Activated T-helper 17 cell treated with anti-CD3 and anti-CD28 coated beads, Interleukin-2, amount 50 U/mL, for 72 hours (primary cell): ENCODE measurements at places on chromosomes 11 and 22.

DNA sequence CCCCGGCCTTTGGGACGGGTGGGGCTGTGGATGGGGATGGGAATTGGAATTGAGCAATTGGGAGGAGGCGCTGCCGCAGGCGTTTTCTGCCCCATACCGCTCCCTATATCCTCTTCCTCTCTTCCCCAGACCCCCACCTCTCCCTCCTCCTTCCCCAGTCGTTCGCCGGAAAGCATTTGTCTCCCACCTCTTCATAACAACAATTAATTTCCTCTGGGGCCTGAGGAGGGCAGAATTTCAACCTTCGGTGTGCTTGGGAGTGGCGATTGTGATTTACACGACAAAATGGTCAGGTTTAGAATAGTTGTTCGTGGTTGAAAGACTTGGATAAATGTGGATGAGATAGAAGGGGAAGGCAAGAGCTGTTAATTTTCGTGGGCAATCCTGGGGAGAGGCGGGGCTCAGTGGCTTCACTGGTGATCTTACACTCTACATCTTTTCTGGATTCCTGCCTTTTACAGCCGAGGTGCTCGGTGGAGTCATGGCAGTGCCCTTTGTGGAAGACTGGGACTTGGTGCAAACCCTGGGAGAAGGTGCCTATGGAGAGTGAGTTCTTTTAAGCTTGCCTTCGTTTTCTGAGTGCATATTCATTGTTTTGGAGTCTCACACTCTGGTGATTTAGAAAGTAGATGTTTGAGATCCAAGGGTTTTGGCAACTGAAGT is 1.5 kb downstream of the CHEK1 start:
- ATAC-seq = no peak

DNA sequence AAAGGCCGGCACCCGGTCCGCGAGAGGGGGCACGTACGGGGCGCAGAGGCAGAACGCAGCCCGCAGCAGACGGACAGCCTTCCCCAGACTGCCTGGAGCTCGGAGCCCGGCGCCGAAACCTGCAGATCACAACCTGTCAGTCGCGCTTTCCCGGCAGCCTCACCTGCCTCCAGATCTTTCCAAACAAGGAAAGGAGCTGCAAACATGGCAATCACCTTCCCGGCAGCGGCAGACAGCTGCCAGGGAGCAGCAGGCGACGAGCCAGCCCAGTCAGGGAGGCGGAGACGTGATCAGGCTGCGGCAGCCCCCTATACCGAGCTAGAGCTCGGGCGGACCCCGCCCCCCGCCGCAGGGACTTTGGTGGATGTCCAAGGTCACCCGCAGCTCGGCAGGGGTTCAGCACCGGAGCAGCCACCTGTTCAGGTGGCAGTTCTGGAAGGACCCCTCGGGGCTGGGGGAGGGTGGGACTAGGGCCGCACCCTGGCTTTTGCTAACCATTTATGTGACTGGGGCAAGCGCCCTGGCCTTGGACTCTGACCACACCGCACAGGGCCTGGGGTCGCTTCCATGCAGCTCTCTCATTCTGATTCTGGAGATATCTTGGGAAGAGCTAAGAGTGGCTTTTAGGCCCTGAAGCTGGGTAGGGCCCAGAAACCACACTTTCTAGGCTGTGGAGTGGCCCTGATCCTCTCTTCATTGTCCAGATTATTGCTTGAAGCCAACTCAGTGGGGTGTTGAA is 143.8 kb downstream of the NECTIN1 start:
- ATAC-seq = no peak

- ATAC-seq = peak; percentile 63
Measured at GRCh38 chr11:105838668-105839384, 183.2 kb downstream of the MSANTD4 start.

GRCh38 chr11:62153087-62153395 is 29.2 kb downstream of the INCENP start:
- ATAC-seq = no peak

DNA sequence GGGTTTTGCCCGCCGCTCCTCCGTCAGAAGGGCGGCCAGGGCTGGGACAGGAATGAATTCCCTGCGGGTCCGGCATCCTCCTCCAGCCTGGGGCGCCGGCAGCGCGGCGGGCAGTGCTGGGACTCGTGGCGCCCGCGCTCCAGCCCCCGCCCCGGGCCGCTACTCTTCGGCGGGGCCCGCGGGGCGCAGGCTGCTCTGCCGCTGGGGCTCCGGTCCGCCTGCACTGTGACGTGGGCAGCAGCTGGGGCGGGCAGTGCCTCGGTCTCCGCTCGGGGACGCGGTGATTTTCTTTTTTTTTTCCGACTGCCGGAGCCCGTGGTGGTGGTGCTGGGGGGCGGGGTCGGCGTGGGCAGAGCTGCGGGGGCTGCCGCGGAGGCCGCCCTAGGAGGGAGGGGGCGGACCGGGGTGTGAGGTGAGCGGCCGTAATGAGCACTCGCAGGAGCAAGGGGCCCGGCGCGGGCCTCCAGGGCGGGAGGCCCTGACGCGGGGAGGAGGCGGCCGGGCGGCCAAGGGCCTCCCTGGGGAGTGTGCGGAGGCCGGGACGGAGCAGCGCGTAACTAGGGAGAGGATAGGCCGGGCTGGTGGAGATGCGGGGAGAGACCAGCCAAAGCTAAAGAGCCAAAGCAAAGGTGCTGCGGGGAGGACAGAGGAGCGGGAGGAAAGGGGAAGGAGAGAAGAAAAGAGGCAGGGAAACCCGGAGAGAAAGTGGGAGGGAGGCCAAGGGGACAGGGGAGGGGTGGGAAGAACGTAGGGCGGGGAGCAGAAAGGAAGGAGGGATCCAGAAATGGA is 73.3 kb upstream of the ZBED5 start:
- ATAC-seq = peak; percentile 68

DNA sequence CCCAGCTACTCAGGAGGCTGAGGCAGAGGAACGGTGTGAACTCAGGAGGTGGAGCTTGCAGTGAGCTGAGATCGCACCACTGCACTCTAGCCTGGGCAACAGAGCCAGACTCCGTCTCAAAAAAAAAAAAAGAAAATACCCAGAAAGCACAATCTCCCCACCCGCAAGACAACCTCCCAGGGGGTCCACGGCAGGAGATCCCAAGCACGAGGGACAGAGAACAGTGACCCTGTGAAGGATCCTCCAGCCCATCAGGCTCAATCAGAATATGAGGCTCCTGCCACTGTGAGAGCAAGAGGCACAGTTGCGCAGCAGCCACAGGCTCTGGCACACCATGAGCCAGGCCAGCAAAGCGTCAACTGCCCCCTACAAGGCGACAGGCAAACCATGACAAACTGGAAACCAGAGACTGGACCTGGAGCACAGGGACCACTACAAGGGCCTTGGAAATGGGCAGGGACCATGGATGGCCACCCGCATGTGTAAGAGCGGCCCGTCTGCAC is 164.8 kb upstream of the GRK3 start:
- ATAC-seq = no peak

DNA sequence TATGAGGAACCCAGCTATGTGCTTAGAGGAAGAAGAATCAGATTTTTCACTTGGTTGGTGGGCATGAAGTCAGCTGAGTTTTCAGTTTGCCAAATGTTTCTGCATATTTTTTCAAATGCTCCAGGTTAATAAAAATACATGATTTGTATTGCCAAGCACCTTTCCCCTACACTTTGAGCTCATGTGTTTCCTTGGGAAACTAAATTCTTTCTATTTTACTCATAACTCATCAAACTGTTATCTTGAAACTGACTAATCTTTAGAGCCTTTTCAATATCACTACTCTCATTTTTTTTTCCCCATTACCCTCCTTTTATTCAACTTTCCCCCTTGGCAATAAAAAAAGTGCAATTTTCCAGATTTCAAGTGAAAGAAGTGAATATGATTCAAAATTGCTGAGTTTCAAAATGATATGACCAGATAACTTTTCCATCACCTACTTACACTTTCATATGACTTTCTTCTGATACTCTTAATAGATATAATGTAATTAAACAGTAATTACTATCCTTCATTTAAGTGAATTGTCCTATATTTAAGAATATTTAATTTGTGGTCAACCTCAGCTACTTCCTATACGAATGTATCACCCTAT is 91.9 kb upstream of the SOX6 start:
- no peak for ATAC-seq
